Activated T-helper 1 cell treated with Interleukin-2 at 50 U/mL for 16 hours (primary cell): ENCODE measurements at places on chromosomes 2 and 18.

- DNase-seq = no peak
Observed at GRCh38 chr2:203688798-203689197, 17.6 kb upstream of the CD28 start.

- DNase-seq = no peak
Observed at GRCh38 chr2:25173719-25174118, 5.3 kb upstream of the POMC start.

DNA sequence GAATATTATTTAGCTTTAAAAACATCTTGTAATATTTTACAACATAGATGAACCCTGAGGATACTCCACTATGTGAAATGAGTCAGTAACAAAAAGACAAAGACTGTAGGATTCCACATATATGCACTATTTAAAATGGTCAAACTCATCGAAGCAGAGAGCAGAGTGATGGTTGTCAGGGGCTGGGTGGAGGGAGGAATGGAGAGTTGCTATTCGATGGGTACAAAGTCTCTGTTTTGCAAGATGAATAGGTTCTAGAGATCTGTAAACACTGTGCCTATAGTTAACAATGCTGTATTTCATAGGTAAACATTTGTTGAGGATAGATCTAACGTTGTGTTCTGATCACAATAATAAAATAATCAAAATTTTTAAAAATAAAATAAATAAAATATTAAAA lies 1675.9 kb upstream of the CELF4 start:
- no peak for DNase-seq

- no peak for DNase-seq
Observed at GRCh38 chr2:63189026-63189425, 138.4 kb downstream of the OTX1 start.

DNA sequence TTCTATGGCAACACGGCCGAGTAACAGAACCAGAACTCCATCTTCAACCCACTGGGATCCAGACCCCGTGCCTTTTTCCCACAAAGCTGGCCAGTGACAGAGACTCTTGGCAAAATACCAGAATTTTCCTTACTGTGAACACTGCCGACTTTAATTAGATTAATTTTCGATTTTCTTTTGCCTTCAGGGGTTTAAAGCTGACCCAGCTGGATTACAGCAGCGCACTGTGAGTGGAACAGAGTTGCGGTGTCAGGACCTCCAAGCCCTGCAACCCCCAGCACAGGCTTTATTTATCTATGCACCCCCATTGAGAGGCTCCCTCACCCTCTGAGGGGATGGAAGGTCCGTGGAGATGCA lies 36.4 kb downstream of the CTIF start:
- no peak for DNase-seq

DNA sequence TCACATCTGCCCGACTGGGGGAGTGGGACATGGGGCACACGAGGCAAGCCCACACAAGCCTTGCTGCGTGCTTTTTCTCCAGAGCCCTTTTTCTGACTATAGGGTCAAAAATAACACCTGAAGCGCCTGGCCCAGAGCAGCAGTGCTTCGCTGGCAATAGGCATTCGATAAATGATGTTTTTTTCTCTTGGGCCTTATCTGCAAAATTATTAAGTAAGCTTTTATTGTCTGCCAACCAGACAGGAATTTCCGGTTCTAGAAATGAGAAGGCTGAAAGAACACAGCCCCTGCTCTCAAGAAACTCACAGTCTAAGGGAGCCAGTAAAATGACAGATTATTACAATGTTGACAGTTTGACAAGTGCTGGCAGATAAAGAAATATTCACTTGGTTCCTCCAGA lies 2.7 kb upstream of the TMBIM1 start:
- DNase-seq = no peak

DNA sequence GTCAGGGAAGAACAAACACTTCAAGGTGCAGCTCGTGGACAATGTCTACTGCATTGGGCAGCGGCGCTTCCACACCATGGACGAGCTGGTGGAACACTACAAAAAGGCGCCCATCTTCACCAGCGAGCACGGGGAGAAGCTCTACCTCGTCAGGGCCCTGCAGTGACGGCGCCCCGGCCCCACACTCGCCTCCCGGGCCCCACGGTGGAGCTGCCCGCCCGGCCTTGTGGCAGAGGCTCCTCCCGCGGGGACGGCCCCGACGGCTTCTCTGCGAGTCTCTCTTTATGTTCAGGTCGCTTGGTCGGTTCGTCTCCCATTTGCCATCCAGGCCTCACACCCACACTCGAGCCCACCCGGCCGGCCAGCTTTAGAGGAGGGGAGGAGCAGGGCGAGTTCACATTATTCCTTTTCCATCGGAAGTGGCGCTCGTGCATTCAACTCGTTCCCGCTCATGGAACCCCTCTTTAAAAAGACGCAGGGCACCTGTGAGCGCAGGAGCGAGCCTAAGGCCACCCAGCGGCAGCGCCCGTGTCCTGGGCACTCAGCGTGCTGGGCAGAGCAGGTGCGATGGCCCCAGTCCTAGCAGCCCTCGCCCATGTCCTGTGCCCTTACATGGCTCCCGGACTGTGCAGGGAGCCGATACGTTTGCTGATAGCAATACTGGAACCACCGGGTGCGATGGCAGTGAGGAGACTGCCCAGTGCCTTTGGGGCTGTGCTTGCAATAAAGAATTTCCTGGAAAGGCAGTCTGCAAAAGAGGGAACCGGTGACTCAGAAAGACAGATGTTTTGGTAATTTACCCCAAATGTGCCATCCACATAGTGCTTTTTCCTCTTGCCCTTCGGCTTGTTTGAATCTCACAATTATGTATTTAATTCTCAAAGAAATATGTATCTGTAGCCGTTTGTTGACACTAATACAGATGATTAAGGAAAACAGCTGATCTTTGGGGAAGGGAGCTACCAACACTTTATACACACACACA lies 148.6 kb downstream of the NCK2 start:
- no peak for DNase-seq
